CD4-positive, alpha-beta T cell treated with Interleukin-4 for 4 hours (primary cell): ENCODE measurements at places on chromosomes 5 and 9.

GRCh38 chr9:115035841-115036612, 81.9 kb downstream of the TNC start:
- no peak for DNase-seq

- no peak for DNase-seq
Measured at GRCh38 chr5:173812811-173813550, 75.2 kb upstream of the CPEB4 start.

GRCh38 chr5:172377856-172378255, 76.5 kb downstream of the SH3PXD2B start:
- DNase-seq, result no peak

GRCh38 chr9:136563646-136564325, 17.9 kb upstream of the NOTCH1 start:
- no peak for DNase-seq

DNA sequence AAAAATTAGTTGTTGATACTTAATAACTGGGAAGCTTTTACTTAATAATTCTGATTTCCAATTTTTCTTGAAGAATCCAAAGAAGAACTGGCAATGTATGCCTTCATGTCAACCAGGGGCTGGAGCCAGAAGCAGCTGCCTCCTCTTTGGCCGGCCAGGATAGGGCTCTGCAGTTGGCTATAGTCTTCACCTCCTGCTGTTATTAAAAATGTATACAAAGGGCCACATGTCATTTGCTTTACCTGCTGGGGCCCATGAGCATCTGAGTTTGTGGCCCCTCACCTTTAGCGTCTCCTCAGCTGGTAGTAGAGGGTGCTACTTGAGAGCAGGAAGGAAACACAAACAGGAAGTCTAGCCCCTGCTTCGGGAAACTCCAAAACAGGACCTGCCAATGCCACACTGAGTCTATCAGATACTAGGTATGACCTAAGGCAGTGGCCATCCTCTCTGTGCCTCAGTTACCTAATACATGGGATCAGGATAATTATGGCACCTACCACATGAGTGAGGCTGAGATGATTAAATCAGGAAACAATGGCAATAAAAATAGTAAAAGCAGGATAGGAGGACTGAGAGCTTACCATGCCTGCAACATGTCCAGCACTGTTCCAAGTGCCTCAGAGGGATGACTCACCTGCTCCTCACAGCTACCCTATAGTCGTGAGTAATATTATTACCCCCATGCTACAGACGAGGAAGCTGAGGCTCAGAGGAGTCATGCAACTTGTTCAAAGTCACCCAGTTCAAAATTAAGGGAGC, 21.3 kb downstream of the CCDC69 start:
- peak; percentile 75 for DNase-seq

DNA sequence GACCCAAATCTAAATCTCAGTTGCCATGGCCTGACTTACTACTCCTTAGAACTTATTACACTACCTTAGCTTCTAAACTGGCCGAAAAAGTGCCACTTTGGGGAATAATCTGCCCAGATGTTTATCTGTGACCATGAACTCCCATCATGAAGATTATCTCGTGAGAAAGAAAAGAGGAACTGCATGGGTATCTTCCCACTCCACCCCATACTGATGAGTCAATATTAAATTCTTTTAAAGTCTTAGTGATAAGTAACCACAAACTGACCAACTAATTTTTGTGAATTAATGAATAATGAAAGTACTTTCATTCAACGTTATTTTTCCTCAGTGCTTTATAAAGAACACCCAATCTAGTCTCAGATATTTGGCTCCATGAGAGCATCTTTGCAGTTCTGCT, 493.5 kb downstream of the EBF1 start:
- no peak for DNase-seq

DNA sequence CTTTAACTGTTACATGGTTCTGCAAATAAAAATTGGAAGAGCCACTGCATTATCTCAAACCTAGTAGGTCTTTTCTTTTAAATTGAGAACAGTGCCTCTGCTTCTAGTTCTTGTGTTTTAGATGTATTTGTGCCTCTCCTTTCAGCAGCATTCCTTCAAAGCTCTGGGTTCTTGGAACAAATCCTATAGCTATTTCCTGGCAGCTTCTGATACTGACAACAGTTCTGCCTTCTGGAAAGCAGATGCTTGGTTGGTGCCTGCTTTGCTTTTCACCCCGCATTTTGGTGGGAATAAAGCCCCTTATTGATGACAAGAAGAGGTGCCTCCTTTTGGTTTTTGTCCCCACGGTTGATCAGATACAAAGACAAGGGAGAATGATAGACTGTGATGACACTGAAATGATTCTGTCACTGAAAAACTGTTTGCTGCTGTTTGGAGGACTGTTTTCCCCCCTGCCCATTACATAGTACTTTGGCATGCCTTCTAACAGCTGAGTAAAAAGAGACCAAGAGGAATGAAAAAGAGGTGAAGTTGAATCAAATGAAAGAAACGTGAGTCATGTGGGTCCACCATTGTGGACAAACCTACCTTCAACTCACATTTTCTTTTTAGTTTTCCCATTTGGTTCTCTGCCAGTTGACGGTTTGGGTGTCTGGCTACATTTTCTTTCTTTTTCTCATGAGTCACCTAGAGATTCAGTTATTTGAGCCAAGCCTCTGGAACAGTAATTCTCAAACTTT, 5.6 kb downstream of the PTCD2 start:
- DNase-seq, result no peak

GRCh38 chr5:173953528-173954090, 35.4 kb upstream of the C5orf47 start:
- DNase-seq, result no peak

GRCh38 chr9:127224883-127225739, 39.5 kb upstream of the GARNL3 start:
- DNase-seq, result peak; percentile 88

- no peak for DNase-seq
Measured at GRCh38 chr9:14924230-14925219, 14.3 kb upstream of the FREM1 start.

GRCh38 chr9:6384732-6385131, 28.3 kb upstream of the UHRF2 start:
- no peak for DNase-seq

DNA sequence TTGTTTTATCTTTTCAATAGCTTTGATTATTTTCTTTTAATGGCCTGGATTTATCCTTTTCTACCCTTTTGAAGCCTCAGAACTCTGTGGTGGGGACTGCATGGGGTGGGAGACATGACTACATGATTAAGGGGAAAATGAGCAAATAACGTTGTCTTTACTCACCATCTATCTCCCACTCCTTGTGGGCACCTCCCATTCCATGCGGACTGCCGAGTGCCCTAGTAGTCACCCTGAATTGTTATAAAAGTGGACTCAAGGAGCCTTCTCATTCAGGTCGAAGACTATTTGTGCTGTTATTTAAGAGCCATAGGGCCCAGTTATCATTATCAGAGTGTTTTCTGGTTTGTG, 281.8 kb downstream of the MLLT3 start:
- DNase-seq, result no peak

DNA sequence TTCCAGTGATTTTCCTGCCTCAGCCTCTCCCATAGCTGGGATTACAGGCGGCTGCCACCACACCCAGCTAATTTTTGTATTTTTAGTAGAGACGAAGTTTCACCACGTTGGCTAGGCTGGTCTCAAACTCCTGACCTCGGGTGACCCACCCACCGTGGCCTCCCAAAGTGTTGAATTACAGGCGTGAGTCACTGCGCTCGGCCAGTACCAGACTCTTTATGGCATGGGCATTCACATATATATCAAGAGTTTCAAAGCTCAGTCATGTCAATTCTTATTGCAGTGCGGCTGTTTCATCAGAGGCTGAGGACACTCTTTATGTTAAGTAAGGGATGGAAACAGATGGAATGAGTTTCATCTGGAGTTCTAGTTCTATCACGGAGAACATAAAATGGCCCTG, 315.2 kb upstream of the CDH6 start:
- DNase-seq, result no peak

GRCh38 chr9:120032639-120033038, 547.3 kb downstream of the CDK5RAP2 start:
- no peak for DNase-seq

GRCh38 chr9:115553060-115553773, 435.3 kb upstream of the TNC start:
- DNase-seq, result no peak

DNA sequence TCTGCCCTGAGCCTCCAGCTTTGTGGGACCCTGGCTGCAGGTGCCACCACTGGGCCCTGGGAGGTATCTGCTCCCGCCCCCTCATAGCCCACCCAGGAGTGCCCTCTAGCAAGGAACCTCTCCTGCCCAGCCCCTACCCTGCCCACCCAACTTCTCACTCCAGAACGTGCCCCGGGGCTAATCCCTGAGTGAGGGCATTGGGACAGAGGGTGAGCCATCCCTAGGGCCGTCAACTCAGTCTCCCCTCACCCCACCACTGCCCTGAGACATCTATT, 2.7 kb upstream of the RASGEF1C start:
- DNase-seq, result no peak

DNA sequence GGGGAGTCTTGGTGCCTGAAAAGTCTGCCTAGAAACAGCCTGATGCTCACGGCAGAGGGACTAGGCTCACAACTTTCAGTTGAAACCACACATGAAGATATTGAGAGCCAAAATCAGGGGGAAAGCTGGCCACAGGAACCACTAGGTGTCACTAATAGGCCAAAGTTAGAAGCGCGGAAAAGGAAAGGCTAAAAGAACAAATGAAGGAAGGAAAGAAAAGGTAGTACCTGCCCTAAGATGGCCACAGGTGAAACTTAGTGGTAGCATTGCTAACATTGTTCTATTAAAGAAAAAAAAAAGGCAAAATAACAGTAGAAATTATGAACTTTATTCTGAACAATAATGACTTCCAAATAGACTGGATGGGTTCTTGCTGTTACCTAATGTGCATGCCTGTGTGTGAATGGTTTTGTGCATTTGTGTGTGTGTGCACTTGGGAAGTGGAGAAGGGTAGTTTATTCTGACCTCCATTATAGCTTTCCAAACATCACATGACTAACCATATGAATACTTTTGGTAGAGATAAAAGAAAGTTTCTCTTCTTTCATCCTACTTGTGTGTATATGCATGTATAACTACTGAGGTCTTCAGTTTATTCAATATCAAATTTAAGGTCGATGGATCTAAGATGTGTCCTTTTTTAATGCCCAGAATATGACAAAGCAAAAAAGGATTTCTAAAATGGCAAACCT, 2.1 kb upstream of the RFESD start:
- peak; percentile 70 for DNase-seq

GRCh38 chr5:36438765-36439561, 137.3 kb upstream of the RANBP3L start:
- no peak for DNase-seq

DNA sequence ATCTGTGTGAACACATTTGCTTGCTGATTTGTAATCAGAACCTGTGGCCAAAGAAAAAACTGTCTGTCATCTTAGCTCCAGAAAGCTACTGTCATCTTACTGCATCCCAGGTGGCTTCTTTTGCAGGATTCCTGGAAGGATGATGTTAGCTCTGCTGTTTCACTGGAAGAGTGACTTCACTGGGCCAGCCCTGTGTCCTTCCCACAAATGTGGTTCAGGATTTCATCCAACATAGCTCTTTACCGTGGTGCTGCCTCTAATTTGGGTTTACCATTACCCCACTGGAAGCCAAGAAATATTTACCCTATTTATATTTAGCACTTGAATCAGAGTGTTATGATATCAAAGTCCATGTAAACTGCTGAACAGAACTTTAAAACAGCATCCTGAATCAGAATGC, 501.0 kb downstream of the GADD45G start:
- DNase-seq, result no peak

DNA sequence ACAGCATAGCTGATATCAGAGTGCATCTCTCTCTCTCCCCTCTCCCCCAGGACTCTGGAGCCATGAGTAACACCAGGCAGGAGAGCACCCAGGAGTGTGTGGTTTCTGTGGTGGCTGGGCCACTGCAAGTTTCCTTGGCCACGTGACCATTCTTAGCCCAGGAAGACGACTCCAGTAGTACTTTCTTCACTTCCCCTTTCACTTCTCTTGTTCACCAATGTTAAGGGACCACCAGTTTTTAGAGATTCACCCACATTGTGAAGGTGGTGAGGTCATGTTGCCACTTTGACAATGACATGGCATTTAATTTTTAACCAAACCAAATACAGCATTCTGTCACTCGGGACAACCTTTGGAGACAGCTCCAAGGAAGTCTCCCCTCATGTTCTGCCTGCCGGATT, 17.9 kb upstream of the DAPK1 start:
- DNase-seq, result peak; percentile 24

GRCh38 chr9:130694205-130694604, 625 bp downstream of the EXOSC2 start:
- DNase-seq, result no peak

DNA sequence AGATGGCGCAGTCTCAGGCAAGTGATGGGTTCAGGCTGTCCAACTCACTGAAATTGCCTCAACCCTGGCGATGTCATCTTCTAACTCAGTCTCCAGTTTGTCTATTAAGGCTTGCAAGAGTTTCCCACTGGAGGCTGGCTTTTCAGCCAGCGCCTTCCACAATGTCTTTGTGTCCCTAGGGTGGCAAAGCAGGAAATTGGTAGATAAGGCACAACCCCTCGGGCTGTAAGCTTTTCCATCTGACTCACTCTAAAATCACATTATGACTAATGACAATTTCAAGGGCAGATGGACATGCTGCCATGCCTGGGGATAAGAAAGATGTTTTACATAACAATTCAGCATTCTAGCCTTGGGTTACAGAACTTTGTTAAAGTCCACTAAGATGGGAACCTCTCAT, 61.9 kb downstream of the MROH2B start:
- DNase-seq, result no peak

DNA sequence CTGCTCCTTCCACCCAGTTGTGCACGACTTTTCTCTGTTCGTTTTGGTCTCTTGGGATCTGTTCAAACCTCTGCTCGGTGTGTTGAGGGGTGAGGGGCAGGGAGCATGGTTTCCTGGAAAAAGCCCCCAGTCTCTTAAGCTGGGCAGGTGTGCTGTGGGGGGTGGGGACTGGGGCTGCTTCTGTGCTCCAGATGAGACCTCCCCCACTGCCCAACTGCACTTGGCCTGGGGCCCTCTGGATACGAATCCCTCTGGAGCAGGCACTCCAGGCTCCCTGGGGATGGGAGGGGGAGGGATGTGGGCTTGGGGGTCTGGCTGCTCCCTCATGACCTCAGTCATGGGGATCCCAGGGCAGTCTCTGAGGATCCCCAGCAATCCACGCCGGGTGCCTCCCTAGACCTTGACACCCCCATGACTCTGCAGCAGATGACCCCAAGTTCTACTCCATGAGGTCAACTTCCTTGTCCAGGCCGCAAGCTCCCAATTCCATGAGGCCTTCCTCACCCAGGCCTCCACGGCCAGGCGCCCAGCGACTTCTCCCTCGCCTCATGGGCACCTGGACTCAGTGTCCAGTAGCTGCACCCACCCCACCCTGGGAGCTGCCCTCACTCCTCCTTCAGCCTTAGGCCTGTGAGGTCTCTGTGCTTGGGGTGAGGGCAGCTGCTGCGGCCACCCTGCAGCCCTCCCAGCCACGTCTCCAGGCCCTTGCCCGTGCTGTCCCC, 5.9 kb upstream of the AHRR start:
- DNase-seq, result no peak

DNA sequence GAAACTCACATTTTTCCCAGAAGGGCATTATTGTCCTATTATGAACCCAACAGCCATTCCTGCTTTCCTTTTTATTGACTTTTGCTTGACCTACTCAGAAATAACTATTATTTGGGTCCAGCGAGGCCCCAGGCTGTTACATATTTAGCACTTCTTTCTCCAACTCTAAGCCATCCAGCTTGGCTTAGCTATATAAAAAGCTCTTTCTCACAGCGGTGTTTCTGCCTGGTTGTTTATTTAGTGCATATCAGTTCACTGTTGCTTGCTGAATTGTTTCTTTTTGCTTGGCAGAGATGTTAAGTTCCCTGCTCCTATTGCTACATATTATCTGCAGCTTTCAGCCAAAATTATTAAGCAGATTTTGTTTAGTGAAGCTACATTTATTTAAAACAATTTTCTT, 1156.8 kb upstream of the SEMA6A start:
- DNase-seq, result no peak
